ENCODE measurements at places on chromosomes 5 and 9.

- DNase-seq: no peak
Measured at GRCh38 chr5:178115136-178115813, 1.9 kb downstream of the N4BP3 start.

DNA sequence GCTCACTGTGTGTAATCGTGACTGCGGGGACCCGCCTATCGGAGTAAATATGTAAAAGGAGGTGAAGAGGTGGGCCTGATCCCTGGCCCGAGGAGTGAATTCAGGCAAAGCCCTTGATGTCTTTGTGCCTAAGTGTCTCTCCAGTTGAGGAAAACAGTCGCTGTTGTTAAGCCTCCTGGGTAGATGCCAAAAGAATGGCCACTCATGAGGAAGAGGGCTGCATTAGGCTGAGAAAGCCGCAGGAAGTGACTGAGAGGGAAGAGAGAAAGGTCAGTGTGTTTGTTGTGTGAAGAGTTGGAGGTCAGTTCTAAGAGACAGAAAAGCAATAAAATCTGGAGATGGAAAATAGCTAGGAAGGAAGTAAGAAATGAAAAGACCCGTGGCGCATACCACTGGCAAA lies 35.8 kb upstream of the PIP5K1B start:
- DNase-seq: no peak

DNA sequence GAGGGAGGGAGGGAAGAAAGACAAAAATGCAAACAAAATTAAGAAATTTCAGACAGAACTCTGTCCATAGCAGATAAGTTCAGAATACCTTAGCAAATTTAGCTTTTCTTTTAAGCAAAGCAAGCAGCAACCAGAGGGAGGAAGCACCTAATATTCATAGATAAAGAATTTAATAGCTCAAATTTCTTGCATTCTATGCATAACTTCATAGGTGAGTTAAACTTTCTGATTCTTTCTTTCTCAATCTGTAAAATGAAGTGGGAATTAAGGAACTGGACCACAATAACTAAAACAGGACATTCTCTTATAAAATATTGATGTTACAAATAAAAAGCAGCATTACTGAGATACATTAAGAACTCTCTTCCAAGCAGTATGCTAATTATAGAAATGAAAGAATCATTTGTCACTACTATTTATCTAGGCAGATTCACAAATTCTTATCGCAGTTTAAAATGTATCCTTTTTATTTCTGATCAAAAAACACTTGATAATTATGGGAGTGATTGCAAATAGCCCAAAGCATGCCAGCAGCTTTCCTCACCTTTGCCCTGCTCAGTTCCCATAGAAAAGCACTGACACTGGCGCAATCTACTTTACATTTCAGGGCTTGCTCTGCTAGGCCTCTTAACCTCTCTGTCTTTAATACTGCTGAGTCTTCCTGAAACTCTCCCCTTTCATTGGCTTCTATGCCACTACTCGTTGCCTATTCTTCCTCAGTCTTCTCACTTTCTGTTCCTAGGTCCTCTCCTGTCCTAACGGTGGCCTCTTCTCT lies 341.8 kb downstream of the PIK3R1 start:
- DNase-seq: no peak

DNA sequence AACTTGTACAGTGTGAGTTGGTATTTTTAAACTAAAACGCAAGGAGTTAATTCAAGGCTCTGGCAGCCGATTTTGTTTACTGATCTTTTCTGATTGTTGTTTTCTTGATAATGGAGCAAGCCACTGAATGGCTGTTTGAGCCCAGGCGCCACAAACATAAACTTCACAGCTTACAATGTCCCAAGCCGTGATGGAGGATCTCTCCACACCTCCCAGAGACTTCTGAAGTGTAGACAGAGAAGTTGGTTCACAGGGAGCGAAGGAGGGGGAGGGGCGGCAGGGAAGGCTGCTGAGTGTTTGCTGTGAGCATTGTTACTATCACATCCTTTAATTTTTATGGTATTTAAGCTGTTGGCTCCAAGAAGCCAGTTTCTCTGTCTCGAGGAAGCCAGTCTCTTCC lies 14.7 kb downstream of the ISL1 start:
- DNase-seq: no peak

- no peak for DNase-seq
Measured at GRCh38 chr5:66354422-66354821, 210.3 kb downstream of the SREK1 start.

DNA sequence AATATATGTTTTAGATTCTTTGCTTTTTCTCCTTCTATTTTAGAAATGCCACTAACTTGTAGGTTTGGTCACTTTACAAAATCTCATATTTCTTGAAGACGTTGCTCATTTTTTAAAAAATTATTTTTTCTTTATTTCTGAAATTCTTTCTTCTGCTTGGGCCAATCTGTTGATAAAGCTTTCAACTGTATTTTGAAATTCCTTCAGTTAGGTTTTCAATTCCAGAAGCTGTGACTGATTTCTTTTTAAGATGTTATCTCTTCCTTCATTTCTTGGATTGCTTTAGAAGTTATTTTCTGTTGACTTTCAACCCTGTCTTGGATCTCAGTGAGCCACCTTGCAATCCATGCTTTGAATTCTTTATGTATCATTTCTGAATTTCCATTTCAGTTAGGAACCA lies 64.2 kb downstream of the SLC25A46 start:
- DNase-seq: no peak

DNA sequence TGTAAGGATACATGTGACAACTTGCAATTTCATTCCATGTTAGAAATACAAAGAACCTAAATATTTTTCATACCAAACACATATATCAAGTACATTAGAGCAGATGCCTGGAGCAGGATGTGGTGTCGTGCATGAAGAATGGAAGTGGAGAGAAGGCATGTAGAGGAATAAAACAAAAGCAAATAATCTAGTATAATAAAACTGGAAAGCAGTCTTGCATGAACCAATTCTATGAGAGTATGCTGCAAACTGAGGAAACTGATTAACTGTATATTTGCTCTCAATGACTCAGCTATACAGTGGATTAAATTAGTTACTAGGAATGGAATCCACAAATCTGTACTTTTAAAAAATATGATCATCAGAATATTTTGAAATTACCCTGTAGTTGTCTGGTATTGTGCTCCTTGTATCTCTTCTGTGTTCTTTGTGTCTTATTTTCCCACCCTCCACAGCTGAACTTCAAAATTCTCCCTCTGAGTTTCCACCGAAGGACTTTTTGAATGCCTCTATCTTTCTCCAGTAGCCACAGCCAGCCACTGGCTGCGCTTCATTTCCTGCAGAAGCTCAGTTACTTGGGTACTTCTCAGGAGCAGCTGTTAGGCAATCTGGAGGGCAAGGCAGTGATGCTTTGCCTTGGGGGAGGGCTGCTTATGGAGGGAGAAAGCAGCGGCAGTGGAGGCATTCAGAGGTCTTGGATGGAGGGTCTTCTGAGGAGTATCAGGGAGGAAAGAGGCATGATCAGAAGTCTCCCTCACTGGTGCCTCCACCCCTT lies 608.0 kb downstream of the BRINP1 start:
- DNase-seq: no peak

DNA sequence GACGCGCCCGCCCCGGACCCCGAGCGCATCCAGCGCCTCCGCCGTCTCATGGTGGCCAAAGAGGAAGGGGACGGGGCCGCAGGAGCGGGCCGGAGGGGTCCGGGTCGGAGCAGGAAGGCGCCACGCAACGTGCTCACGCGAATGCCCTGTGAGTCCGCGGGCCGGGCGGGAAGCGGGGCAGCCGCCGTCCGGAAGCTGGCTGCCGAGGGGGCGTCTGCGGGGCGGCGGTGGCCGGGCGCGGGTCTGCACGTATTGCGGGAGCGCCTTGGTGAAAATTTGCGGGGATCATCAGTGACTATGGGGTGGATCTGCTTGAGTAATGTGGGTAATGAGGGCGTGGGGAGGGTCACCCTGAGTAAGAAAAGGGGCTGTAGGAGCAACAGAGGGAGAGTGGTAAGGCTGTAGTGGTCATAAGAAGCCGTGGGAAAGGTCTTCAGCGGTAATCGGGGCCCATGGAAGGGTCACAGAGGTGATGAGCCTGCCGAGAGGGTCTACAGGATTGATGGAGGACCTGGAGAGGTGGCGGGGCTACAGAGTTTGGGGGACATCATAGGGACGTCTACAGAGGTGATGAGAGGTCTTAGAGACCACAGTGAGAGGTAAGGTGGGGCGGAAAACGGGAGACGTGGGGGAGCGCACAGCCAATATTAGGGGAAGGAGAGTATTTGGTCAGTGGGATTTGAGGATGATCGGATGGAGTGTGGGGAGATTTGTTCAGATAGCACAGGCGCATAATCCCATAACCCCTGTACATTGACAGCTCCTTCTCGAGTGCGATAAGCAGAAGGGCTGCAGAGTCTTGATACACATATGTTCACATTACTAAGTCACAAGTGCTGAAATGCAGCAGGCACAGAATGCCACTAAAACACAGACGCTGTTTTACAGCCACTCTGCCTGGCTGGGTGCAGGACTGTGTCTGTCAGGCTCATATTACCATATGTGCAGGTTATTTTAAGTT lies 819 bp downstream of the LSM11 start:
- no peak for DNase-seq

- no peak for DNase-seq
Measured at GRCh38 chr5:83701886-83702285, 18.8 kb downstream of the HAPLN1 start.

DNA sequence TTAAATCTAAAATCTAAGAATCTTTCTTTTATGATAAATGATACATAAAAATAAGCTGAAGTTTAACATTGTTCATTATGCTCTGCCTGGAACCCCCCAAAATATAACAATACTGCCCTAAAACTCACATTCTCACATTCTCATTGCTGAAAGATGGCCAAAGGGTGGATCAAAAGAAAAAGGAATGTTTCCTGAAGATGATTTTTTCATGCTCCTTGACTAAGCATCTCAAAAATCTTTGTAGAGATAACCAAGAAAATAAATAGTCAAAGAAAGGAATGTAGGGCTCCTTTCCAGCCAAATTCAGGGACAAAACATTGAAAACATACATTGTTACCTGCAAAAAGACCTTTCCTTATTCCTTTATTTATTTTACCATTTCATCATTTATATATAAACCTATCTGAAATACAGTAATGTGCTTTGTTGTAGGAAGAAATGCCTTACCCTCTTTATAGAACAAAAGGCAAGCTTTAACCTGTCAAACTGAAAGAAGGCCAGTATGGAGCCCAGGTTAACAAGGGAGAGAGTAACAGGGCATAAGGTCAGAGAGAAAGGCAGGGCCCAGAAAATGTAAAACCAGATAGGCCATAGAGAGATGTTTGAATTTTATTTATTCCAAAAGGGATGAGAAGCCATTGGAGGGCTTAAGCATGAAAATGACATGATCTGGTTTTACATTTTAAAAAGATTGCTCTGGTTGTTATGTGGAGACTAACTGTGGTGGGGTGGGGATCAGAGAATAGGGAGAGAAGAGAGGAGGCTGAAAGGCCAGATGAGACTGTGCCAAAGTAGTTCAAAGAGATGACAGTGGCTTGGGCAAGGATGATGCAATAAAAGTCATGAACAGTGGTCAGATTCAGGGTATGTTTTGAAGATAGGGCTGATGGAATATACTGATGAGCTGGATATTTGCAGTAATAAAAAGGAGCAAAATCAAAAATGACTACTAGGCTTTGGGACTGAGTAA lies 37.3 kb upstream of the CDK5RAP2 start:
- DNase-seq: no peak

DNA sequence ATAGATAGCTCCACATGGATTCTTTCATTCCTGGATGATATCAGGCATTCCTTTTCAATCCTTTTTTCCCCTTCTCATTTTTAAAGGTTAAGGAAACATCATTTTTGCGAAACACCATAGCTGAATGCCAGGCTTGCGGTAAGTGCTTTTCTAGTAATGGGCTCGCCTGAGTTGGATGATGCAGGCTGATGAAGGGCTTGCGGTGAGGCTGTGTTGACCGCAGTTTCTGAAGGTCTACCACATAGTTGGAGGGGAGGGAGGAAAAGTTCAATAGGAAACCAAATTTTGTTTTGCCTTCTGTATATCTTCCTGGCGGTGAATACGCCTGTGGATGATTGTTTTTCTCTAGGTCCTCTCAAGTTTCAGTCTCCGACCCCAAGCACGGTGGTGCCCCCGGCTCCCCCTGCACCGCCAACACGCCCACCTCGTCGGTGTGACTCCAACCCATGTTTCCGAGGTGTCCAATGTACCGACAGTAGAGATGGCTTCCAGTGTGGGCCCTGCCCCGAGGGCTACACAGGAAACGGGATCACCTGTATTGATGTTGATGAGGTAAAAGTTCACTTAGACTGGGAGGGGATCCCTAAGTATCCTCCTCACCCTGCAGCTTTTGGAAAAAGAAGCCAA lies 24.3 kb downstream of the THBS4 start:
- no peak for DNase-seq

DNA sequence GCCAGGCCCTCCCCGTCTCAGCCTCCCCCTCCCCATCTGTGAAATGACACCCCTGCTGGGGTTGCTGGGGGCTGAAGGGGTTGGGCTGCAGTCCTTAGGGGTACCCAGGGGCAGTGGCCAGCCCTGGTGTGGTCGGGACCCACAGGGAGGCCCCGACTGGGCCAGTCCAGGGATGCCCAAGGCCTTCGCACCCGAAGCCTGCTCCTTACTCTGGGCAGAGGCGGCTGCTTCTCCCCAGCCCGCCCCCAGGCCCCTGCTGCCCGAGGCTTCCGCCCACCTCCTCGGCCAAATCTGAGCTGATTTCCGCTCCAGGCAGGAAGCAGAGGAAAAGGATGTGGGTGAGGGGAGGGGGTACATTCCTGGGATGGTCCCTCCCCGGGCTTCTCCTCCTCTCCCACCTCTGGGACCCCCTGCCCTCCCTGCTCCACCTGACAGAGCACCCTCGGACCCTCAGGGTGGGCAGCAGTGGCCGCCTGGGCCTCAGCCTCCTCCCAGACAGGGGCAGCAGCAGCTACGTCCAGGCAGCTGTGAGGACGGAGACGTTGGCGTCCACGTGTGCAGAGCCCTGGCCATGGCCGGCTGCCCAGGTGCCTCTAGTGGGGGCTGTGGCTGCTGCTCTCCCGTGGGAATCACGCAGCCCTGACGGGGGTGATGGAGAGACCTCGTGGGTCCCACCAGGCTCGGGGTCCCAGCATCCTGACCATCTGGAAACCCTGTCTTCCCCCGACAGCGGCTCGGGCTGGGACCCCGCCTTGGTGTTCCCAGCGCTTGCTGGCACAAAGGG lies 4.2 kb upstream of the NRARP start:
- no peak for DNase-seq

GRCh38 chr5:10049858-10050455 lies 199.7 kb downstream of the ATPSCKMT start:
- no peak for DNase-seq

- no peak for DNase-seq
Measured at GRCh38 chr9:128909859-128910258, 10.9 kb upstream of the PHYHD1 start.
